ENCODE measurements at places on chromosomes 6 and 20.

GRCh38 chr6:78771586-78771985, 95.8 kb upstream of the IRAK1BP1 start:
- no peak for DNase-seq

DNA sequence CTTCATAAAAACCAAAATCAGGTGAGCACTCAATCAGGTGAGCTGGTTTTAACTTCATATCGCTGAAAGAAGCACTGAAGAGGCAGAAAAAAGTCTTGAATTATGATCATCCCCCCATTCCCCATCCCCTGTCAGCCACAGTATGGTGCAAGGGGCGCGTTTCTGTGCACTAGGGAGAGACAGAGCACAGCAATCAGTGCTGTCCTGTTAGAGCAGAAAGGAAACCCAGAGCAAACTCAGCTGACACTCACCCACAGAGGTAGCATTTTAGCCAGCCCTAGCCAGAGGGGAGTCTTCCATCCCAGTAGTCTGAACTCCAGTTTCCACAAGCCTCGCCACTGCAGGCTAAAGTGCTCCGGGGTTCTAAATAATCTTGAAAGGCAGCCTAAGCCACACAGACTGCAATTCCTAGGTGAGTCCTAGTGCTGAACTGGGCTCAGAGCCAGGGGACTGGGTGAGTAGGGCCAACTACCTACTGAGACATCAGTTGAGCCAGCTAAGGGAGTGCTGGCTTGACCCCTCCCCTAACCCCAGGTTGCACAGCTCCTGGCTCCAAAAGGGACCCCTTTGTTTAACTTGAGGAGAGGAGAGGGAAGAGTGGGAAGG, 1352.6 kb upstream of the GJE1 start:
- no peak for DNase-seq

DNA sequence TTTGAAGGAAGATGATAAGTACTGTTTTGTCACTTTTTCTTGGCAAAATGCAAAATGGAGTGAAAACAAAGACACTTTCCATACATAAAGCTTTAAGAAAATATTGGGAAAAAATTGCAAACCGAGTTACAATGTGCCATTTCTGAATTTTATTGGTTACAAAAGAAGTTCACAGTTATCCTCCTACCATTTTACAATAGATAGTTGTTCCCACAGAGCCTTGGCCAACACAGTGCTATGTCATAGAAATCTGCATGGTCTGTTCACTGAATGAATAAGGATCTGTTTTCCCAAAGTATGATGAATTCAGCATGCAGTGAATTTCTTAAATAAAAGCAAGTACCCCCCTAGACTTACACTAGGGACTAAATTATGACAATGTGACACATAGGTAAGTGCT, 268.2 kb upstream of the POU3F2 start:
- DNase-seq, result no peak

DNA sequence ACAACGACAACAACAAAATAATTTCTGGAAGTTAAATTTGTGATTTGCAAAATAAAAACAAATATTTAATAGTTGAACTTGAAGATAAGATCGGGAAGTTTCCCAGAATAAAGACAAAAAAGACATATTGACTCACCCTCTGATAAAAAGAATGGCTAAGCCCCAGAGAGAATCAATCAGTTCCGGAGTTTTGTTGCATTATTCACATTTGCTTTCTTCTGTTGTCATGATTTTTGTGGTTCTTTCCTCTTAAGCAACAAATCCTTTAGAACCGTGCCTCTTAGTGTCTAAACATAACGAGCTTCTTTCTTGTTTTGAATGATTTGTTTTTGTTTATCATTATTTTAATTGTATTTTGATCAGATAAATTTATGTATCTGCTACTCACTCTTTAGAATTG, 337.7 kb upstream of the PRND start:
- no peak for DNase-seq

GRCh38 chr20:62606016-62606415, 36.3 kb upstream of the SLCO4A1 start:
- no peak for DNase-seq

DNA sequence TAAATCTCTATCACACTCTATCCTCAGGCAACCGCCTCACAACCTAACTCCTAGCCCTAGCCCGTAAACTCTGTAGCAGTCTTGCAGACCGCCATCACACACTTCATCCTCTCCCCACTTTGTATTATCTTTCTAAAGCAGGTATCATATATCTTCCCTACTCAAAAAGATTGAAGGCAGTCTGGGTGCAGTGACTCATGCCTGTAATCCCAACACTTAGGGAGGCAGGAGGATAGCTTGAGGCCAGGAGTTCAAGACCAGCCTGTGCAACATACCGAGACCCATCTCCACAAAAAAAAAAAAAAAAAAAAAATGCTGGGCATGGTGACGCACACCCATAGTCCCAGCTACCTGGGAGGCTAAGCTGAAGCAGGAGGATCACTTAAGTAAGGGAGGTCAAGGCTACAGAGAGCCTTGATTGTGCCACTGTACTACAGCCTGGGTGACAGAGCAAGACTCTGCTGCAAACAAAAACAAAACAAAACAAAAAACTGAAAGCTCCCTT, 22.9 kb downstream of the RANBP9 start:
- no peak for DNase-seq

DNA sequence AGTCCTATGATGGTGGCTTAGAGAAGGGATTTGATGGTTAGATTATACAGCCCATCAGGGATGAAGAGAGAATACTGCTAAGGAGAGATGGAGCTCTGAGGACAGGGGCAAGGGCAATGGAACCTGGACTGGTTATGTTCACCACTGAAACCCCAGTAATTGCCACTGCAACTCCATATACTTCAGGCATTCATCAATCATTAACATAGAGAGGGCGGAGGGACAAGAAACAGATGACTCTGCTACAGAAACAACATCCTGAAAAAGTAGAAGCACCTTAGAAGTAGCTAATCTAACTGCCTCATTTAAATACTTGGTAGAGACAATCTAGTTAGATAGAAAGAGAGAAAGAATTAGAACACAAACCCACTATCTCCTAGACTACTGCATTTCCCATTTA, 89.8 kb downstream of the MDN1 start:
- DNase-seq, result no peak

- no peak for DNase-seq
These were observed 48.5 kb downstream of the FYN start for GRCh38 chr6:111824608-111825337.

DNA sequence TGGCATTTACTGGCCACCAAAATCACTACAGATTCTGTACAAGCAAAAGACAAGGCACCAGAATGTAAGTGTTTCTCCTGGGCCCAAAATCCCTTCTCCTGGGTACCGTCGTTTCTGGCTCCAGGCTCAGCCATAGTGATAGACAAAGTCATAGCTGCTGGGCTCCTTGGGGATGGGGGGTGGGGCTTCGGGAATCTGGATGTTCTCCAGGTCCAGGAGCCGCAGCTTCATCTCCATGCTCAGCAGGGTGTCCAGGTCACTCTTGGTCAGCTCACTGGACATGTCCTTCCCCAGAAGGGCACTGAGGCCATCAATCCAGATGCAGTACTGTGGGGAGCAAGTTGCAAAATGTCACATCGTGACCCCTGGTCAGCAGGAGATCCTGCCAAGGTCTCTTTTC, 39.2 kb downstream of the ELMO2 start:
- no peak for DNase-seq

GRCh38 chr6:108742041-108742440, 106.2 kb upstream of the ARMC2 start:
- no peak for DNase-seq

GRCh38 chr20:44411020-44411756, 55.7 kb downstream of the HNF4A start:
- no peak for DNase-seq

DNA sequence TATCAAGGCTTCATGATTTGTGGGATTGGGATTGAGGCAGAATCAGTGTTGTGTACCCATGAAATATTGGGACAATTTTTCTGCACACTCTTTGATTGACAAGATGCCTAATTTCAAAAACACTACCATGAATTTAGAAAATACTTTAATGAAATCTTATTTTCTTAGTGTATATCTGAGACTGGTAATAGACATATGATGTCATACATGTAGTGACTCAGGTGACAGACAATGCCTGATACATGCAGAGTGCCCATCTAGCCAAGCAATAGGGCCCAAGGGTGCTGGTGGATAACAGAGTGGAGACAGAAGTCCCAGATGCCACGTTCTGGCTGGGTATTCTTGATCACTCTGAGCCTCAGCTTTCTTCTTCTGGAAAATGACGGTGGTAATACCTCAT, 279.6 kb upstream of the ARID1B start:
- no peak for DNase-seq

GRCh38 chr6:143241111-143241510, 180.4 kb downstream of the AIG1 start:
- no peak for DNase-seq

- no peak for DNase-seq
These were observed 14.6 kb downstream of the MYBL2 start for GRCh38 chr20:43681468-43681942.

DNA sequence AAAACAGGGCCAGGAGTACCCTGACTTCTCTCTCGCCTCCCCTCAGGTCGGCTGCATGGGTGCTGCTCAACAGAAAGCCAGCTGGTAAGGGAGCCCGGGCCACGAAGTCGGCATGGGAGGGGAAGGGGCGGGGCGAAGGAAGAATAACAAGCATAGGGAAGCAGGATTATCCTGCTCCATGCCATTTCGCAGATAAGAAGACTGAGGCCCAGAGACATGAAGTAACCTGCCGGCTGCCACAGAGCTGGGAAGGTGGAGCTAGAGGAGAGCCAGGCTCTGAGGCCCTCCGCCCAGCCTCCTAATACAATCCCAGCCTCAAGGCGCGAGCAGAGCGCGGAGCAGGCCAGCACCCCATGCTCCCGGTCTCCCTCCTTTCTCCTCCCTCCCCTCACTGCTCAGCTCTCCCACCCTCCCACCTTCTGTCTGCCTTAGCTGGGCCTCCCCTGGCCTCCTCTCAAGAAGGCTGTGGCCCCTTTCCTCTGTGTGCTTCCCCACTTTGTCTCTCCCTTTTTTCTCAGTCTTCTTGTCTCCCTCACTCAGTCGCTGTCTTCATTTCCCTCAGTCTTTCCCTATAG, 13.2 kb upstream of the HMGA1 start:
- DNase-seq, result no peak

DNA sequence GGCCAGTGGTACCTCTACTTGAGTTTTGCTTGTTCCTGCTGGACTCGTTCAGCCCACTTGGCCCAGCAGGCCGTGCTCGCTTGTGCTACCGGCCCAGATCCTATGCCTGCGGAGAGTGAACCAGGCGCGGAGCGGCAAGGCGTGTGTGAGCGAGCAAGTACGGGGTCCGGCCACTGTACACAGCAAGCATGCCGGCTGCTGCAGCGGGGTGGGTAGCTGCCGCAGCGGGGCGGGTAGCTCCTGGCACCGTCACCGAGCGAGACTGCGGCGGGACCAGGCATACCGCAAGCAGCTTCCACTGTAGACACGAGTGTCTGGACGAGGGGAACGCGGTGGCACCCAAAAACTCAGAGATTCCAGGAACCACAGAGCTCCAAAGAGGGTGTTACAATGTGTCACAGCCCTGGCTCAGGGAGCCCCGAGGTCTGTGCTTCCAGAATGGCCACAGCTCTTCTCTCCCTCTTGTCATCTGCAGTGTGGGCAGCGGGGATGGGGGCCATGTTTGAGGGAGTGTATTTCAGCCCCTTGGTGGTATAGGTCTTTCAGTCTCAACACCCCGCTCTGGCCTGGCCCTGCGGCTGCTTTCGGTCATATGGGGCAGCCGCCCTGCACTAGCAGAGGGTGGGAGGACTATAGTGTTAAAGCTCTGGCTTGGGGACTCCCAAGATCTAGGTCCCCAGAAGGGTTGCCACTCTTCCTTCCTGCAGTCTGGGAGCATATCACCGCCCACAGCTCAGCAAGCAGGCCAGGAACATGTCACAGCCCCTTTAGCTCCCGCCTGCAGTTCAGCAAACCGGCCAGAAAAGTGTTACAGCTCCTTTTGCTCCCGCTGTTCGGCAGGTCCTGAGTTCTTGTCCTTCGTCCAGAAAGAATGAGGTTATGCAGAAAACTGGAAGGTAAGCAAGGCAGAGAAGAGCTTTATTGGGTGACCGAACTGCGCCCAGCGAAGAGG, 6.1 kb upstream of the RWDD1 start:
- DNase-seq, result no peak

DNA sequence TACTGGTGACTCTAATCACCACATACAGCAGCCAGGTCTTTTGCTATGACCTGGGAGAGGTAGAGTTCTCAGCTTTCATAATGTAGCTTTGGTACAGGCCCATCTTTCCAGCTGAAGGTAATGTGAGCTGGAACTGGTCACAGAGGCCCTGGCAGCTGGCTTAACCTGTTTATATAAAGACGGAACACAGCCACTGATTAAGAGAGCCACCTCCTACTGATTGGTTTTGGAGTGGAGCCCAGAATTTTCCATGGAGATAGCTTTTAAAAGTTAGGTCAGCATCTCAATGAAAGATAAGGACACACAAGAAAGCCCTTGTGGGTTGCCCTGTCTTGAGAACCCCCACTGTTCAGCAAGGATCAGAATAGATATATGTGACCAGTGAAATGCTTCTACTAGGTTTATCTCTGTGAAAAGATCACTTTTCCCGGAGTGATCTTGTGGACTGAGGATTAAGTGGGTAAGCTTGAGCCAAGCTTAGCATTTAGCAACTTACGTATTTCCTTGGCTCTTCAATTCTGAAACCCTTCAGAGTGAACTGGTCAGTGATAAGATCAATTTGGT, 213.7 kb upstream of the CITED2 start:
- no peak for DNase-seq

GRCh38 chr20:1306316-1307135, 22.4 kb downstream of the SDCBP2 start:
- DNase-seq, result no peak

DNA sequence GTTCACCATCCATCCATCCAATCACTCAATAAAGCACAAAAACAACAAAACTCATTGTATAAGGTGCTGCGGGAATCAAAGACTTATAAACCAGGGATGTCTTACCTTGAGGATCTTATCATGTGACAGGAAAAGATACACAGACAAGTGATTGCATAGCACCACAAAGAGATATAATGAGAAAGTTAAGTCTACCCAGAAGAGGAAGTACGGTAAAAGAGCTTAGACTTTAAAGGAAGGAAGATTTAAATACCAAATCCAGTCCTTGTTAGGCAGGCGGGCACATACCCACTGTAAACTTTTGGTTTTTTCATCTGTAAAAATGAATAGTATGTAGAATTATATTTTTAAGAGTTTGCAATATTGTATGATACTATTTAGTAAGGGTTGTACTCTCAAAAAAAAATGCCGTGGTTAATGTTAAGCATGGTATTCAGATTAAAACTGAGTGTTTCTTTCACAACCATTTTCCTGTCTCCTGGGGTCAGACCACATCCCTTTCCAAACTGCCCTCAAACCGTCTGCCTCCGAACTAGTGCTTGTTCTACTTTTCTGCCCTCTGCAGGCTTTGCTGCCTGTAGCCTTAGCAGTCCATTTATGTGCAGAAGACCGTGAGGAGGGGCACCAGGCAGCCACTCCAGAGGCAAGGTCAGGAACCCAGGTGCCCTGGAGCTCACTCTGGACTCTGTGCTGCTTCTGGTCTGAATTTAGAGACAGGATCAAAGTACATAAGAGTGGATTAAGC, 179.5 kb upstream of the SYNDIG1 start:
- DNase-seq, result no peak

GRCh38 chr6:83872386-83873118, 13.1 kb downstream of the CYB5R4 start:
- no peak for DNase-seq

DNA sequence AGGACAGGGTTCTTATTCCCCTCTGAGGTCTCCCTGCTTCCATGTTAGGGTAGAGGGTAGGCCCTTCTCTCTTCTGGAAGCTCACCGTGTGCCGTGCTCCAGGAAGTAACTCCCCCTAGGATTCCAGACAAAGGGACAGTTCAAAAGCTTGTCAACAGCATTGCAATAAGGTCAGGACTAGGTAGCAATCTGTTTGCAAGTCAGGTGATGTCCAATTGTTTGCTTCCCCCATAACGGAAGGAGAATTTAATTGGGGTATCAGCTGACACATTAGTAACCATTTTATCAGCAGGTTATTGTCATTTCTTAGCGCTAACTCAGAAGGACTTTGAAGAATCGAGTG, 41.9 kb downstream of the SYNJ2 start:
- no peak for DNase-seq
